Glutamatergic neuron (in vitro differentiated cells): ENCODE measurements at places on chromosomes 16 and 17.

DNA sequence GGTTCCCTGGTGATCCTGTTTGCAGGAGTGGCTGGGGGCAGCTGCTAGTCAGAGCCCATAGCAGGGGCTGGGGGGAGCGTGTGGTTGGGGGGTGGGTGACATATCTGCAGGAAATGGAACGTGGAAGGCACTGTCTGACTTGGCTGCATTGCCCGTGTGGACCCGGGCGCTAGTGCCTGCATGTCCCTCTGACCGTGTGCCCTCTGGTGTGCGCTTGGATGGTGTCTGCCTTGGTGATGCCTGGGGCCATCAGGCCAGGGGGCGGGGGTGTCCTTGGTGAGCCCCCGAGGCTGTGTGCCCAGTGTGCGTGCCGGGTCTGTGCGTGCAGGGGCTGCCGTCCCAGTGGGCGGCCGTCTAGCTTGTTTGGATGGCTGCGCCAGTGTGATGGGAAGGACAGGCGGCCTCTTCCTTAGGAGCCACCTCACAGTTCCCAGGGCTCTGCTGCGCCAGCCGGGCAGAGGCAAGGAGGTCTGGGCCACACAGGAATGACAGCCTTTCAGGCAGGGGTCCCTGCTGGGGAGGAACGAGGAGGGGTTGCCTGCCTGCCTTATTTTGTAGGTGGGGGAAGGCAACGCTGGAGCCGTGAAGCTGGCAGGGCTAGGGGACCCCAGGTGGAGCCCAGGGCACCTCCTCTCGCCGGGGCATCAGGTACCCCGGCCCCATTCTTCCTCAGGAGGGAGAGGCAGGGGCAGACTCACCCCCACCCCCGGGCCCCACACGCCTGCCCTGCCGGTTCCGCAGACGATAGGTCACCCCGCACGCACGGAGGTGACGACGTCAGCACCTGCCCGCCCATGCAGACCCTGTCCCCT is 693 bp downstream of the NDRG4 start:
- DNase-seq, result peak; percentile 48

GRCh38 chr16:12256921-12257320 is 280.4 kb downstream of the SNX29 start:
- no peak for DNase-seq

DNA sequence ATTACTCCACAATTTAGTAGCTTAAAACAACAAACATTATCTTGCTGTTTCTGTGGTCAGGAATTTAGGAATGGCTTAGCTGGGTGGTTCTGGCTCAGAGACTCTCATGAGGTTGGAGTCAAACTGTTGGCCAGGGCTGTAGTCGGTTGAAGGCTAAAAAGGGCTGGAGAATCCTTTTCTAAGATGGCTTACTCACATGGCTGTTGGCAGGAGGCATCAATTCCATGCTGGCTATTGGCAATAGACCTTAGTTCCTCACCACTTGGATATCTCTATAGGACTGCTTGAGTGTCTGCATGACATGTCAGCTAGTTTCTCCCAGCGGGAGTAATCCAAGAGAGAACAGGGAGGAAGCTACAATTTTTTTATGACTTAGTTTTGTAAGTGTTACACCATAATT is 6.6 kb upstream of the EFCAB13 start:
- no peak for DNase-seq

DNA sequence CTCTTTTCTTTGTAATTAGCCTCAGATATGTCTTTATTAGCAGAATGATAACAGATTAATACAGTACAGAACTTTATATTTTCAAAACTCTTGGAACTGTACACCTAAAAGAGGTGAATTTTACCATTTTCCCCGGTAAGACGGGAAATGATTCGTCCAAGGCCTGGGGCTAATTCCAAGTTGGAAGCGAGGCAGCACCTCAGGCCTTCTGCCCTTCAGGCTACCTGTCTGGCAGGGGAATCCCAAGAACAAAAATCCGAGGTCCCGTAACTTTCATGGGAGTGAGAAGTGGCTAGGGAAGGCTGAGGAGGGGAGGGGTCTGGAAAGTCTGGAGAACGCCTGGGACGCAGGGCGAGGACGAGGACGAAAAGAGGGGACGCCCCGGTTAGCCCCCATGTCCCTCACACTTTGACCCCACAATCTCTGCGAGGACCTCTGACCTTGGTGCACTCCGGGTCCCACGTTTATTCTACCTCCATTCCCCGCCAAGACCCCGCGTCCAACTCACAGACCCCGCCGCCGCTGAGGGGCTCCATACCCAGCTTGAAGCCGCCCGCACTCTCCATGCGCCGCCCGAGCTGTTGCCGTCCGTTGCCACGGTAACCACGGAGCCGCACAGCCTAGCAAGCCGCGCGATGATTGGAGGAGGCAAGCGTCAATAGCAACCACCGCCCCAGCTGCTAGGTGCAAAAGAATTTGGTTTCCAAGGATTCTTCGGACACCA is at the start of gene HYDIN:
TSS of gene HYDIN (minus strand) at position 601 of the 724 bp plus-strand sequence. CDS start 43,827 bp downstream, outside the sequence.
- DNase-seq, result peak; percentile 94

- DNase-seq, result no peak
These were observed 675.6 kb upstream of the CDH8 start for GRCh38 chr16:62711797-62712196.

DNA sequence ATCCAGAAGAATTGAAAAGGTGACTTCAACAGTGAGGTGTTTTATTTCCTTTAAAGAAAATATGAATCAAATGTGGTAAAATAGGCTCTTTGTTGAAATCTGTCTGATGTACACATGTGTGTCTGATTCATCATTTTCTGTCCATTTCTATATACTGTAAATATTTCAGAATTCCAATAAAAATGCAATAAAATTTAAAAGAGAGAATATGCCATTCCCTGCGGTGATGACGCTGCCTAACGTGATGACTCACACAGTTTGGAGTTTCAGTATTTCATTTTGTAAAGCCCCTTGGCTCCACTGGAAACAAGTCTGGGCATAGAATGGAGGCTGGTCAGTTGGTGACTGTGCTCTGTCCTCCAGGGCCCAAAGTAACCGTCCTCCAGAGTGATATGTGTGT is 482.5 kb upstream of the CDH5 start:
- no peak for DNase-seq
